CD4-positive, alpha-beta T cell treated with Interferon alpha-2 for 1 hour (primary cell): ENCODE measurements at places on chromosomes 5 and 9.

- DNase-seq: no peak
Measured at GRCh38 chr5:120083851-120084542, 380.1 kb upstream of the PRR16 start.

- DNase-seq: peak; percentile 21
Measured at GRCh38 chr5:126809916-126810315, 33.0 kb downstream of the LMNB1 start.

DNA sequence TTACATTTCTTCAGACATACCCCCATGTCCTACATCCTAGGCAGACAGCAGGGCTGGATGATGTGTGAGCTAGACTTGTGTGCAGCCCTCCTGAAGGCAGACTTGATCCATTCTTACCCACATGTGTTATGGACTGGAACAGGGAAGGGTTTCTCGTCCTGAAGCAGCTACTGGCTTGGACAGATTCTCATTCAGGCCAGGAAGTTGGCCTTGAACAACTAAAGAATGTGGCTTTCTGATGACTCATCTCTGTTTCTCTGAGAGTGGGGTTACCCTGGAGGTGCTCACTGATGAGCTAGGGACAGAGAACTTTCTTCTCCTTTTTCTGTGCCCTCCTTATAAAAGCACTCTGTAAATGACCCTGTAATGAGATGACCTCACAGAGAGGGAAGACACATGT is 246.5 kb downstream of the PCSK5 start:
- DNase-seq: no peak

GRCh38 chr9:137757139-137757538 is 120.4 kb upstream of the CACNA1B start:
- DNase-seq: no peak

- DNase-seq: no peak
Measured at GRCh38 chr5:122713041-122713440, 61.8 kb upstream of the SNX2 start.

DNA sequence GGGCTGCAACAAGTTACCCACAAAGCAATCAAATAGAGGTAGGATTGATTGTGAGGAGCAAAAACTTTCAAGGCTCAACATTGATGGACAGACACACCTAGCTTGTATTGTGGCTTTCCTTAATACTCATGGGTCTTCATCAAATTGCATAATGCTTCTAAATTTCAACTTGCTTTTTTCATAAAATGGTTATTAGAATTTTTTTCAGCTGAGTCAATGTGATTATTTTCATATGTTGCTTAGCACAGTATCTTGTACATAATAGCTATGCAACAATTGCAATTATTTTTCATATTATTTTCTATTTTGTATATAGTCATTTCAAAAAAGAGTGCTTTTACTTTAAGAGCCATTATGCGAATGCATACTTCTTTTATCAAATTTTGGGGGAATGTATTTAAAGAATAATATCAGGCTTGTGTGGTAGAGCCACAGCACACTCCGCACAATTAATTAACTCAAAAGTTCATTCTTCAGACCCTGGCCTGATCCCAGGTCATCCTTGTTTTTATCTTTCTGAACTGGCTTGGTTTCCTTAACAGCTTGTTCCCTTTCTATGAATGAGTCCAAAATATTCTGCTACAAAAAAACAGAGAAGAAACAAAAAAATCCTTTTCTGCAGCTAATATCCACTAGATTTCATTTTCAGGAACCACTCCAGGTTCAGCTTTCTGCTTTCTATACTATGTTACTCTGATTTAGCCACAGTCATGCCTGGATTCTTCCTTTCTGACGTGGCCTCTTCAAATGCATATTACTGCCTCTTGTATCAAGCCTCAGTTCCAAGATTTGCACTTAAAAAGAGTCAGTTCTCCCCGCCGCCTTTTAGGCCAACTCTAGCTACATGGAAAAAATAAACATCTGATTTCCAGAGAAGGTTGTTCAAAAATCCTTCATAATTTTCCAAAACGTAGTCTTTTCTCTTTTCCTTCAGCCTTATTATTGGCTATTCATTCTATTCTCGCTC is 45.3 kb upstream of the CDH9 start:
- DNase-seq: no peak

DNA sequence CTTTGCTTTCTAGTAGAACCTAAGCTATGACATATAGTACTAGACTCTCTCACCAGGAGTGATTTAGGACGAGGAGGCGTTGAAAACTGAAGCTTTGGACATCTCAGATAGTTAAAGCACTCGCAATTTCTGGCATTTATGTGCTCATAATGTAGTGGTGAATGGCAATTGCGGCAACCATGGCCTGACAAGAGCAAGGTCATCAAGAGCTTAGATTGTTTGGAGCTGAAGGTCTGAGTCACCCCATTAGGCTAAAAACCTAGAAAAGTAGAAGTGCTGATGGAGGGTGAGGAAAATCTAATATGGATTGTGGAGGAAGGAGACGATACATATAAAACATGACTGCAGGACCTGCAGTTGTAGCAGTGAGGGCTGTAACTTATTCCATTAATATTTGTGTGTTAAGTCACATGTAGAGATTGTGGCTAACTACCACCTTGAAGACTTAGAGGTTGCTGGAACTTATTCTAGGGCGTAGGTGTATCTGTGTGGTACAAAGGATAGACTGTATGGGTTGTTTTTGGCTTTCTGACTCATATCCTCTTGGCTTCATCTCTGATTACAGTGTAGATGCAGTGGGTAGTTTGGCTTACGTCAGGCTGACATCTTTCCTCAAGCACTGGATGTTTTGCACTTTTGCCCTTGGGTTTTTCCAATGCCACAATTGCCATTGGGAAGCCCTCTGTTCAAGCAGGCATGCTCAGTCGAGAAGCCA is 138.9 kb upstream of the CDKN2B start:
- DNase-seq: no peak

DNA sequence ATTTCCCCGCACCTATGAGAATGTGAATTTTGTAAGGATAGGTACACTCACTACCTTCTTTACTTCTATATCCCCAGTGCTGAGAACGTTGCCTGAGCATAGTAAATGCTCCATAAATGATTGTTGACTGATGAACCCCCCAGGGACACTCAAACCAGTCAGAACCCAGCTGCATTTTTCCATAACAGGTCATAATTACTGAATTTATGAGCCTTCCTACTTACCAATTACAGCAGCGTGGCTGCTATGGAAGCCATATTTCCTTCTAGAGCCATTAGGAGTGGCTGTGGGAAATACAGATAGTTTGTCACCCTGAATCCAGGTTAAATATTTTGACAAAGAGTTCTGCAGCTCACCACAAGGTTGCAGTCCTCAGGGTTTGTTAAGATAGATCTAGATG is 135.0 kb downstream of the TAF11L14 start:
- no peak for DNase-seq

GRCh38 chr5:114450437-114450836 is 88.6 kb downstream of the KCNN2 start:
- DNase-seq: no peak

DNA sequence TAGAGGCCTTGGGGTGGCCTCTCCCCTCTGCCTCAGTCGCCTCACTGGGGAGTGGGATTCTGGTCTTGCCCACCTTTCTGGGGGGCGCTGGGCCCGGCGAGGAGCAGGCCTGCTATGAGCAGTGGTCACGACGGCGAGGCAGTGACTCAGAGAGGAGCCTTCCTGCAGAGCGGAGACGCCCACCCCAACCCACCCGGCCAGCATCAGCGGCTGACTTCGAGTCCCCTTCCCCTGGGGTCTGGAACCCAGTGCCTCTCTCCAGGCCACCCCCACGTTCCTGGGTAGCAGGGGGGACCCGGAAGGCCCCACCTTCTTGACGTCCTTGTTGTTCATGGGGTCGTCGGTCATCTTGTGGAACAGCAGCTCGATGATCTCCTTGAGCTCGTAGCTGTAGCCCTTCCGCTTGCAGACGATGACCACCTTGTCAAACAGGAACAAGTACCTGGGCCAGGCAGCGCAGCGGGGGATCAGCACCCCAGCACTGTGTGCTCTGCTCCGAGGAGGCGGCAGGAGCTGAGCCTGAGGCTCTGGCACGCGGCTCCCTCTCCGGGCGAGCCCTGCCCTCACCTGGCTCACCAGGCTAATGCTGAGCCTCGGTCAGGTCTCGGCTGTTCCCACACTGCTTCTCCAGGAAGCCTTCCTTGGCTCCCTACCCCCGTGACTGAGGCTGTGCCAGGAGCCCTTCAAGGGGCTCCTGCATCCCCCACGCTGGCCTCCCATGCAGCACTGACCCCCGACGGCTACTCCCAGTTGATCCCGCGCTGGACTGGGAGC is 50.1 kb upstream of the SARDH start:
- no peak for DNase-seq

GRCh38 chr9:70554881-70555280 is 140.4 kb upstream of the KLF9 start:
- no peak for DNase-seq

GRCh38 chr5:110070836-110071235 is 381.1 kb downstream of the MAN2A1 start:
- no peak for DNase-seq

GRCh38 chr5:37773809-37774208 is 66.0 kb downstream of the GDNF start:
- no peak for DNase-seq

GRCh38 chr9:110440172-110440571 is 102.5 kb upstream of the TXNDC8 start:
- DNase-seq: no peak

GRCh38 chr5:54608423-54609085 is 91.0 kb downstream of the SNX18 start:
- DNase-seq: no peak

DNA sequence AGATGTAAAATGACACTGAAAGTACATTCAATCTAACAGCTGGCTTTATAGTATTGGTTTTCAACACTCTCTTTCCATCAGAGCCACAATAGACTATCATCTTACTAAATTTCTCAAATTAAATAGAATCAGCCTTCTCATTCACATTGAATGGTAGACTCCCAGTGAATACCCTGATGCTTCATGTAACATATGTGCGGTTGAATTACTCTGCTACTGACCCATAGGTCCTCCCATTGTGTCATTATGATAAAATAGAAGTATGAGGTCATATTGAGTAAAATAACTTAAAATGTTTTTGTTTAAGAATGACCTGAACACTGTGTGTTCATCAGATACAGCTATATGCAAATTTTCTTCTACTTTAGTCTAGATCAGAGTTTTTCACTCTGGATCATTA is 75.9 kb upstream of the ADAMTSL1 start:
- no peak for DNase-seq

GRCh38 chr5:56693220-56693579 is 122.1 kb upstream of the MAP3K1 start:
- DNase-seq: no peak

- DNase-seq: no peak
Measured at GRCh38 chr5:91158011-91158410, 225.1 kb downstream of the ARRDC3 start.

- no peak for DNase-seq
Measured at GRCh38 chr5:58268268-58268667, 191.6 kb downstream of the PLK2 start.

GRCh38 chr5:131745703-131746102 is 51.1 kb downstream of the FNIP1 start:
- DNase-seq: no peak

GRCh38 chr9:131395157-131396098 is 1.5 kb downstream of the PRRC2B start:
- DNase-seq: peak; percentile 76

GRCh38 chr5:39176759-39177630 is 42.4 kb downstream of the FYB1 start:
- DNase-seq: peak; percentile 70

DNA sequence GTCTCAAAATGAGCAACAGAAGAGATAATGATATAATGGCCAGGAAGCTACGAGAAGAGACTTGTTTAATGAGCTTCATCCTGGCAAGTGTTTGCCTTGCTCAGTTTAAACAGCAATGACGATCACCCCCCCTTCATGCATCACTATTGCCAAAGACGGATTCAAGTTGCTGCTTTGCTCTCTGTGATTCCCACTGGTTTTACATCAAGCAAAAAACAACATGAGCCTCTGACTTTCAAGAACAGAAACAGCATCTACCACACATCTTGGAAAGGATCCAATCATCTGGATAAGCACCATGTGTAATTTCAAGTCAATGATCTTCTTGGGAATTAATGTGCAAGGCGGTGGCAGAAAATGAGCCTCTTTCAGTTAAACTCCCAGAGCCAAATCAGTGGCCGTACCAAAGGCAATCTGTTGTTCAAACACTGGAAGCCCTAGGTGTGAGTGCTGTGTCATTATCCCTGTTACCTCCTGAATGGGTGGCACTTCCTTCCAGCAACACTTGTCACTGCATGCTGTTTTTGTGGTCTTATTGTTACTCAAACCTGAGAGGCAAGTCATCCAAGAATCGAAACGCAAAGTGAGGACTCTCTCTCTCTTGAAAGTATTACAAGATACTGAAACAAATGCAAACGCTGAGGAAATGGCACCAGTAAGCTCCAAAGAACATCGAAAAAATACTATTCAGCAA is 72.8 kb downstream of the MED27 start:
- peak; percentile 9 for DNase-seq

GRCh38 chr9:33163433-33164137 is 3.6 kb downstream of the B4GALT1 start:
- DNase-seq: no peak
